Activated T-cell treated with anti-CD3 and anti-CD28 coated beads, Interleukin-2, amount 50 U/mL, for 24 hours (primary cell): ENCODE measurements at places on chromosomes 13 and 19.

DNA sequence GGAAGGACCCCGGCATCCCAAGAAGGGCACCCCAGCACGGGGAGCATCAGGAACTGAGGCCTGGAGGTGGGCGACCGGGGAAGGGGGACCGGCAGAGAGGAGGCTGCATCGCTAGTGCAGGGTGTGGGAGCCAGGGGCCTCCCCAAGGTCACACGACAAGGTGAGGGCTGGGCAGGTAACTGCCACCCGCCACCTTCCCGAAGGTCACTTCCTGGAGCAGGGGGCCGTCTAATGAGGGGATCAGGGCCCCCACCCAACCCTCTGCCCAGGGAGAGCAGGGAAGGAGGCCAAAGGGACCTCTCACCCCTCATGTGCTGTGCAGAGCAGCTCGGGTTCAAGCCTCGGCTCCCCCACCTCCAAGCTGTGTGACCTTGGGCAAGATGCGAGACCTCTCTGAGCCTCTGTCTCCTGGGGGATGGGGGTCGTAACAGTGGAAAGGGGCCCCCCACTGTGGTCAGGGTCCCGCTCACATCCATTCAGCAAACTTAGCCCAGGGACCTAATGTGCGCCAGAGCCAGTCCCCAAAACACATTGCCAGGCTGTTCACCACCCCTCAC lies 6.0 kb downstream of the ZBTB7A start:
- DNase-seq: no peak

GRCh38 chr13:33260168-33261098 lies 25.1 kb downstream of the STARD13 start:
- no peak for DNase-seq

- no peak for DNase-seq
Measured at GRCh38 chr19:2227415-2228156, 8.5 kb downstream of the PLEKHJ1 start.

DNA sequence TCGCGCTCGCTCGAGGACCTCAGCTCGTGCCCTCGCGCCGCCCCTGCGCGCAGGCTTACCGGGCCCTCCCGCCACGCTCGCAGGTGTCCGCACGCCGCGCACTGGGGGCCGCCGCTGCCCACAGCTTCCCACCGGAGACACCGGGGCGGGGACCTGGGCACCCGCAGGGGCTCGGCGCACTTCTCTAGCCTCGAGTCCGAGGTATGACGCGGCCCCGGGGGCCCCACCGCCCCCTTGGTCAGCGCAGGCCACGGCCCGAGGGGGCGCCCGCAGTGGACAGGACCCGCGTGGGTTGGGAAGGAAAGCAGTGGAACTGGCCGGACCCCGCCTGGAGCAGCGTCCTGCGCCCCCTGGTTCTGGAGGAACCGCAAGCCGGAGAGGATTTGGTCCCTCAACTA lies 2.1 kb upstream of the GRWD1 start:
- no peak for DNase-seq

- no peak for DNase-seq
Measured at GRCh38 chr13:95955255-95955654, 97.9 kb downstream of the UGGT2 start.

GRCh38 chr13:68714292-68714691 lies 1393.3 kb upstream of the ATXN8OS start:
- no peak for DNase-seq

DNA sequence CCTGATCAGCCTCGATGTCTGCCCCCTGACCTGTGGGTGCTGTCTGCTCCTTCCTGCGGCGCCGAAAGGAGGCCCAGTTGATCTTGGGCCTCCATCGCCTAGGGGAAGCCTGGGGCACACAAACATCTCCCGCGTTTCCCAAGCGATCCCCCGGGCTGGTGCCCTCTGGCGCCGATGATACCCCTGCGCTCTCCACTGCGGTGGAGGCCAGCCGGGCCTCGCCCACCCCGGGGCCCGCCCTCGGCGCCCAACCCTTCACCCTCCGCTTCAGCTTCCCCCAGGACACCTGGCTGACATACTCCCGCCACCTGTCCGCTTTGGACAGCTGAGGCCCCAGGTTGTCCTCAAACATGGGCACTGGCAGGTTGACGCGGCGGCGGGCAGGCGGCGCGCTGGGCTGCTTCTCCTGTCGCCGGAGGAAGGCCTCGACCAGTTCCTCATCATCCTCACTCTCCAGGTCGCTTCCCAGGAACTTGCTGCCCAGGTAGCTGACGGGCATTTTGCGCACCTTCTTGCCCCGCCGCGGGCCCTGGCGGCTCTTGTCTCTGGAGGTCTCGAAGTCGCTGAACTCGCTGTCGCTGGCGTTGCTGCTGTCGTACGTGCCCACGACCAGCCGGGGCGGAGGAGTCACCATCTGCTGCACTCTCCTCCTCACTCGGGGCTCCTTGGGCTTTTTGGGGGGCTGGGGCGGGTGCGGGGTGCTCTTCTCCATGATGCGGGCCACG lies 1.3 kb downstream of the CCDC8 start:
- no peak for DNase-seq

- DNase-seq: no peak
Measured at GRCh38 chr19:44789943-44790483, 12.3 kb downstream of the CBLC start.

GRCh38 chr19:2261438-2262172 lies 5.4 kb upstream of the JSRP1 start:
- peak; percentile 71 for DNase-seq

DNA sequence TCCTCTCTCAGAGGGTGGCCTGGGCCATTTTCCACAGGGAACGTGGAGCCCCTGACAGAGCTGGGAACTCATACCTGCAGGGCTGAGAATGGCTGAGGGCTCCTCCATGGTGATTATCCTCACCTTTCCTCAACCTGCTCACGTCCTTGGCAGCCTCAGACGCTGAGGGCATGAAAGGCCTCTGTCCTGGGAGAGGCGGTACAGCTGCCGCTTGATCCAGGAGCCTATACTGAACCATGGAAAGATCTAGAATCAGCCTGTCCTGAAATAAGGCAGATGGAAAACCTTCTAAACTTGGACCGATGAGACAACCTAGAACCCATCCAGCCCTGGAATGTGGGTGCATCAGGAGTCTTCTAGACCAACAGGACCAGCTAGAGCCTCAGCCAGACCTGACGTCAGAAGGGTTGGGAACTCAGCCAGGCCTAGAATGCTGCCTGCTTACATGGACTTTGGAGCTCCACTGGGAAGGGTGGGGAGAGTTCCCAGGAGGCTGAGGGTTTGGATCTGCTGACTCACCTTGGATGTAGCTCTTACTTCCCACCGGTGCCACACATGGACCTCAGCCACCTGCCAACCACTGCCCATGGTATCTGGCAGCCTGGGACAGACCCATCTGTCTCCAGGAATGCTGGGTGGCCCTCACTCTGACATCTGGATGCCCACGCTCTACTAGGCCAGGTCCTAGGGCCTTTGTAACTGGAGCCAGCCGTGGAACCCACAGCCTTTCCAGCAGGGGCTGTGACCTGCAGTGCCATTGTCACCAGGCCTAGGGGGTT lies 7.5 kb downstream of the KCTD15 start:
- DNase-seq: no peak

DNA sequence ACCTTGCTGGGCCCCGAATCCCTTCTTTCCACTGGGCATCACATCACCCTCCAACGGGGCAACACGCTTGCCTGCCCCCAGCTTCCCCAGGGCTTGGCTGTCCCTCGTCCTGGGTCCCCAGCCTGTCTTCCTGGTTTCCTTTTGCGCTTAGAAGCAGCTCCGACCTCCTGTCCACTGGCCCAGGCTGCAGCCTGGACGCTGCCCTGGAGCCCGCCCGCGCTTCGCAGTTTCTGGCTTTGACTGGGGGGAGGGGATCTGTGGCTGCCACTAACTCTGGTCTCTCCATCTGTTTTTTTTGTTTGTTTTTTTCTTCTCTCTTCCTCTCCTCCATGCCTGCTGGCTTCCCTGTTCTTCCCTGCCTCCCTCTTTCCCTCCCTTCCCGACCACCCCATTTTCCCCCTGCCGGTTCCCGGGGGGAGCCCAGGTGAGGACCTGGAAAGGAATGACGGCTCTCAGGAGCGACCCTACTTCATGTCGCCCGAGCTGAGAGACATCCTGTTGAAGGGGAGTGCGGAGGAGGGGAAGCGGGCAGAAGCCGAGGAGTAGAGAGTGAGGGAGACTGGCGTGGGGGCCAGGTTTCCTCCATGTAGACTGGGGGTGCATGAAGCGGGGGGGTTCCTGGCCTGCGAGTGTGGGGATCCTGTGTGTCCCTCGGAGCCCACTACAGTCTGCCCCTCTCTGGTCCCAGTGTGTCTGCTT lies 11.5 kb upstream of the ILF3 start:
- DNase-seq: no peak

DNA sequence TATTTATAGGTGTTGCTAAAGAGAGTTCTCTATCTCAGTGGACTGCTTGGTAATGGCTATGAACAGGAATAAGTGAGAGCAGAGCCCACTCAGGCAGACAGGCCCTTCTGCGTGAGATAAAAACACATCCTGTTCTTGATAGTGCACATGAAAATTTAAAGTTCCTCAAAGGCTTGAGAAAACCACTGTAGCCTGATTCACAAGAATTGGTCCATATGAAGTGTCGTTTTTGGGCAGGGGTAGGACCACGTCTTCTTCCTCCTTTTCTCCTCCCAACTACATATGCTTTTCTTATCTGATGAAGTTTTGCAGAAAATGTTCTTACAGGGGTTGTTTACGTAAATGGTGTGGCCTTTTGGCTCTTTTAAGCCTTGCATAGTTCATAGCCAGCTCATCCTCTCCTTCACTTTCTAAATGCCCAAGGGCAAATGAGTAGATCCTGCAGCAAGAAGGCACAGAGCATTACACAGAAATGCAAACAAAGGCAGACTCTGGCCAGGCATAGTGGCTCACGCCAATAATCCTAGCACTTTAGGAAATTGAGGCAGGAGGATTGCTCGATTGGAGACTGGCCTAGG lies 53.8 kb downstream of the RNF6 start:
- no peak for DNase-seq

GRCh38 chr13:84845907-84846619 lies 953.2 kb downstream of the SLITRK6 start:
- no peak for DNase-seq

GRCh38 chr13:30466358-30466714 lies 600 bp upstream of the HMGB1 start:
- DNase-seq: no peak

DNA sequence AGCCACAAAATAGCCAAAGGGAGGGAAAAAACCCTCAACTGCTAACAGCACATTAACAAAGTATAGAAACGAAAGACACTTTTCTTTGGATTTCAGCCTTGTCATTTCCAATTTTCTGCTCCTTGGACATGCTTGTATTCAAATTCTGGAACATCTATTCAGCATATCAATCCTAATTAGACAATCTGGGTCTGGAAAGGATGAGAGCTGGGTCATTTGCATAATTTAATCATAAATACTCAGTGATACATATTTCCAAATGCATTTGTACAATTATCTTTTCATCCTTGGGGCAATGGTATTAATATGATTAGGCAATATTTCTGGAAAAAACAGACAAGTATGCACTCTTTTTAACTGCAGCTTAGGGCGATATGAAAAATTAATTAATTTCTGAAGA lies 14.3 kb downstream of the DACH1 start:
- no peak for DNase-seq

DNA sequence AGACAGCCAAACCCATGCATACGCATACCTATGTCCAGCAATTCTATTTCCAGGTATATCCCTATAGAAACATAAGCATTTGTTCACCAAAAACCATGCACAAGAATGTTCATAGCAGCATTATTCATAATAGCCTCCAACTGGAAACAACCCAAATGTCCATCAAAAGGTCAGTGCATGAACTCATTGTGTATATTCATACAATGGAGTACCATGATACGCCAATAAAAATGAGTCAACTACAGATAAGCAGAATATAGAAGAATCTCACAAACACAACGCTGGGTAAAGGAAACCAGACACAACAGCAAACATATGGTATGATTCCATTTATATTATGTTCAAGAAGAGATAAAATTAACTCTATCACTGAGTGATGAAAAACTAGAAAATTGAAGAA lies 23.8 kb downstream of the DEDD2 start:
- no peak for DNase-seq

- DNase-seq: no peak
Measured at GRCh38 chr13:38670627-38671026, 16.2 kb upstream of the FREM2 start.

GRCh38 chr13:93386116-93386515 lies 159.5 kb downstream of the GPC6 start:
- no peak for DNase-seq

DNA sequence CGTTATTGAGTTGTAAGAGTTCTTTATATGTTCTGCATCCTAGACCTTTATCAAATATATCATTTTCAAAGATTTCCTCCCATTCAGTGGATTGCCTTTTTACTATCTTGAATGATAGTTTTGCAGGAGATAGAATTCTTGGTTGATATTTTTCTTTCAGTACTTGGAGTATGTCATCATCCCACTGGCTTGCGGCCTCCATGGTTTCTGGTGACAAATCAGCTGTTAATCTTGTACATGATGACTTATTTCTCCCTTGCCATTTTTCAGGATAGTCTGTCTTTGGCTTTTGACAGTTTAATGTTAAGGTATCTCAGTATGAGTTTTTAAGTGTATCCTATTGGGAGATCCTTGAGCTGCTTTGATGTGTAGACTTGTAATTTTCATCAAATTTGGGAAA lies 8.5 kb downstream of the ZNF557 start:
- DNase-seq: no peak

DNA sequence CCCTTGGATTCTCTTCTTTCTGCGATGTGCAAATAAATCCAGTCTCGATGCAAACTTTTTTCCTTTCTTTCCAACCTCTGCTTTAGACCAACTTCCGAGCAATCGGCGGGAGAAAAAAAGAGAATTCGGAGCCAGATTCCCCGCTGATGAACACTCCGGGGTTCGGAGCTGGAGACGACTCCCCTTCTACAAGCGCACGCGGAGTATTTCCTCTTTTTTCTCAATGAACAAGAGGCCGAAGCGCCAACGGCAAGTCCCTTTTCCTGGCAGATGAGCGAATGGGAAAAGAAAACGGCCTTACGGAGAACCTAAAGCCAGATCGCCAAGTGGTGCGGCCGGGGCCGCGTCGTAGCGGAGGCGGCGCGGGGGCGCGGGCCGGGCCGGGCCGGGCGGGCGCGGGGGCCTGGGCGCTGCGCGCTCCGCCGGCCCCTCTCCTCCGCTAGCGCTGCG lies 250 bp downstream of the SPRY2 start:
- DNase-seq: no peak

- DNase-seq: no peak
Measured at GRCh38 chr13:31111136-31111535, 50.6 kb downstream of the HSPH1 start.

- DNase-seq: no peak
Measured at GRCh38 chr19:1156305-1156801, 17.7 kb downstream of the SBNO2 start.

GRCh38 chr13:42369071-42369797 lies 97.3 kb downstream of the AKAP11 start:
- peak; percentile 52 for DNase-seq

DNA sequence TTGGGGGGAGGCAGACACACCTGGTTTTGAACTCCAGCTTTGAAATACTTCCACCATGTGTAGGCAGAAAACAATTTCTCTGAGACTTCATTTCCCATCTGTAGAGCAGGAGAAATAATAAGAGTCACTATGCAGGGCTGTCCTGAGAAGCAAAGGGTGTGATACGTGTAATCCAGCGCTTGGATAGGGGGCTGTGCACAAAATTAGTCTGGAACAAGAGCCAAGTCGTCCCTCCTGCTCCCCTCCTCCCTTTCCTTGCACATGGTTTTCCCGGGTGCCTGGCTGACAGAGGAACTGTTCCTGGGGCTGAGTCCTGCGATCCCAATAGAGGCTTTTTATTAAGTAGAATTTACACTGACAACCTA lies 29.6 kb upstream of the UBE2L5 start:
- DNase-seq: no peak

- no peak for DNase-seq
Measured at GRCh38 chr13:27421101-27421871, 3.1 kb upstream of the GTF3A start.

- no peak for DNase-seq
Measured at GRCh38 chr13:110648146-110648819, 32.9 kb downstream of the NAXD start.
